HCT116 (cell line): ENCODE measurements at places on chromosomes 5 and 9. TPM values are rescaled to one million over a fixed set of nuclear protein-coding genes. Genes with fewer than 3 reads are reported as not detected.
A peak's percentile ranks its signal among the peaks of the same experiment; 100 is the strongest.

The PCDHGA2 gene
- not detected for total RNA-seq

GRCh38 chr5:65924366-65925043 is 1.9 kb upstream of the ERBIN start:
- no peak for DNase-seq

DNA sequence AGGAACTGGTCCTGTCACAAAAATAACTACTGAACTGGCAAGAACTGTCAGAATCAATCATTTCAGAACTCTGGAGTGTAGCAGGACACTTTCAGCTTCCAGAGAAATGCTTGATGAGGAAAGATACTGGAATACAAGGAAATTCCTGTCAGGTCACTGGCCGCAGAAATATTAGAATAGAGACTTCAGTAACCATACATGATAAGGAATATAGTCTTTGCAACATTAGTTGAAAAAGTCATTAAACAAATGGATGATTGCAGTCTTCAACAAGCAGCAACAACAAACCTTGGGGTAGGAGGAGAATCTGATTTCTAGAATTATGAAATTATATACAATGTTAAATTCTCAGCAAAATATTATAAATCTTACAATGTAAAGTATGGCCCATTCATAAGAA is 88.2 kb downstream of the CCDC192 start:
- DNase-seq = no peak

- DNase-seq = no peak
These were observed 235.0 kb downstream of the ROR2 start for GRCh38 chr9:91714874-91715615.

- no peak for DNase-seq
These were observed 161.1 kb upstream of the TBCA start for GRCh38 chr5:77937015-77937908.

GRCh38 chr9:101433229-101433628 is 2.3 kb downstream of the ALDOB start:
- no peak for DNase-seq

GRCh38 chr5:32541241-32541640 is 44.1 kb upstream of the SUB1 start:
- no peak for DNase-seq

- no peak for DNase-seq
These were observed 132.9 kb downstream of the SIL1 start for GRCh38 chr5:139065306-139065705.

- DNase-seq = no peak
These were observed 32.7 kb downstream of the PSD2 start for GRCh38 chr5:139828207-139828895.

DNA sequence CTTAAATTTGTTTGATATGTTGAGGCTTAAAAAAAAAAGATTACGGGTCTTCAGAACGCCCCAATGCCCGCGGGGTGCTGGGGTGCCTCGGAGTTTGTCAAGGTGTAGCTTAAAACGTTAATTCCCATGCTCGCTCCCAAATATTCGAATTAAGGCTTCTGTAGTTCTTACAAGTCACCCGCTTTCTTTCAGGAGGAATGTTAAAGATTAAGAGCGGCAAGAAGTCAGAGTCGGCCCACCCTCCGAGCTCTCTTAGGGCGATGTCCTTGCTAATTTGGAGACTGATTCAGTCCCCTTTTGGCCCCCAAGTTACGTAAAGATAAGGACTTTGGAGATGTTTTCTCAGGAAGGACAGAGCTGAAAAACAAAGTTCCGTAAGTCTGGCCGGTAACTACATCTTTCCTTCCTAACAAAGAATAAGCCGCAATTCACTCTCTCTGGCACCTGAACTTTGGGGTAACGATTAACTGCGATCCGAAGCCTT is 746 bp upstream of the NPM1 start:
- no peak for DNase-seq

DNA sequence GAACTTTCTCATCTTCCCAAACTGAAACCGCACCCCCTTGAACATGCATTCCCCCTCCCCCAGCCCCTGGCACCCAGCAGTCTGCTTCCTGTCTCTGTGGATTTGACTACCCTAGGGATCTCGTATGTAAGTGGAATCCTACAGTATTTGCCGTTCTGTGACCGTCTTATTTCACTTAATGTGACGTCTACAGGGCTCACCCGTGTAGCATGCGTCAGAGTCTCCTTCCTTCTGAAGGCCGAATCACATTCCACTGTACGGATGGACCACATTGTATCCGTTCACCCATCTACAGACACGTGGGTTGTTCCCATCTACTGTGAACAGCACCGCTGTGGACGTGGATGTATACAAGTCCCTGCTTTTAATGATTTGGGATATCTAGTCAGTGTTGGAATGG is 4.5 kb downstream of the PRRX2 start:
- DNase-seq = no peak

- no peak for DNase-seq
These were observed 619 bp upstream of the APC start for GRCh38 chr5:112737070-112737462.

DNA sequence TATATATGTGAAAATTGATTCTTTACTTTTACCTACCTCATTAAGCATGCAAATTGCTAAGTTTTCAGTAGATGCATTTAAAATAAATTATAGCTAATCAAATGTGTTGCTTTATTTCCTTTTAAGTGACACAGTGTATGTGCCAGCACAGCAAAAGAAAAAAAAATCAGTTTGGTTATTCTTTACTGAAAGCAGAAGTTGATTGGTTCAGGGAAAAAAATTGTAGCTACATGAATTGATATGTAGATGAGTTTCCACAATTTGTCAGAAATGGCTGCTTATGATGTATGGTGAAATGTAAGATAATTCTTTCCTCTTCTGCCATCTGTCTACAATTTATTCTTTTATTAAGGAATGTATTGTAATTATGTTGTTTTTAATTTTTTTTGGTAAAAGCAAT is 57.8 kb downstream of the PARP8 start:
- no peak for DNase-seq

GRCh38 chr5:75053054-75053303 is 621 bp upstream of the GCNT4 start:
- DNase-seq = no peak

DNA sequence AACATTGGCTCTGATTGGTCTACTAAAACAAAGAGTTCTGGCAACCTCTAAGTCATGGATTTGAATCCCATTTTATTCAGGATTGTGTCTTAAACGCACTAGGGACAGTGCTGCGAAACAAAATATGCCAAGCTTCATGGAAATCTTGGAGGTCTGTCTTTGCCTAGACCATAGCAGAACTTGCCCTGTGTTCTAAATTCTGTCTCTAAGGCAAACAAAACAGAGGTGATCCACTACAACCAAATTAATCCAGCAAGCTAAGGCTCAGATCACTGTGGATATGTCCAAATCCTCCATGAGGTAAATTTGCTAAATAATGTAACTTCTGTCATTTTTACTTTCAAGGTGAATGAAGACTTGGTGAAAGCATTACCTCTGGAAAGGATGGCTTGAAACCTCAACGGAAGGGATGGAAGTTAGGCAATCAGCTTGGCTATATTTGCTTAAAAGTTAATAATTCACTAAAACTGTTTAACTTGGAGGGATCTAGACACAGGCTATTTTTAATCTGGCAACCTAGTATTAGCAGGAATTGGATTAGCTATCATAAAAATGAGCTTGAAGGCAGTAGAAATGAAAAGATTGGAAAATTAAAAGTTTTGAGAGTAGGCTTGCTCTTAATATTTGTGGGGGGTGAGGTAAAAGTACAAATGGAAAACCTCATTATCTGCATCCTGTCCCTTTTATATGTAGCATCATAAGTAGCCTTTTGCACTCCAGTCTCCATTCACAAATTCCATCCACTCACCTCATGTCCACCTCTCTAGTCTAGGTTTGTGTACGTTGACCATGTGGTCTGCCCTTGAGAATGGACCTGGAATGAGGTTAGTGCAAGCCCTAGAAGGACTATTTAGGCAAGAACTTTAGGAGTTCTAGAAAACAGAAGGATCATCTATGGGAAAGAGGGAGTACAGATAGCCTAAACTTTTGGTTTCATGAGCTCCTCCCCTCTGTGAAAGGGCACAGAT is 176.2 kb downstream of the SMC2 start:
- DNase-seq = no peak

DNA sequence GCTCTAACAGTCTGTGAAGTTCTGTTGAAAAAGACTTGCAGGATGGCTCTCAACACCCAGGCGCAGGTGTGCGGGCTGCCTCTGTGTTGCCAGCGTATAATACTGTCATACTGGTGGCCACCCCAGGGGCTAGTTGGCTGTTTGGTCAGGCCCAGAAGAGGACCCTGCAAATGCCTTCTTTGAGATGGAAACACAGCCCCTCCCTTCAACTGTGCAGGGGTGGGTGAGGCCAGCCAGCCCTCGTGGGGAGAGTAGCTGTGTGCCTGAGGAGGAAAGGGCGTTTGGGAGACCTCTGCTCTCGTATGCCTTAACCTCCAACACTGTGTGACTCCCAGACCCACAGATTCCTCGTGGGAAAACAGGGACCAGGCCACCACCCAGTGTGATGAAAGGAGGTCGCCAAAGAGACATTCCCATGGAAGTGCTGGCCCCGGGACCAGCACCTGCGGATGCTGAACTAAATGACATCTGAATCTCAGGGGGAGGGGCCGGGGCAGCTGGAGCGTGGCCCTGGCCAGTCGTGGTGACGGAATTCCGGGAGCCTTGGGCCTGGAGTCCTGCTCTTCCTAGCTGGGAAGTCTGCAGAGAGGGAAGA is 11.3 kb upstream of the SCGB3A1 start:
- DNase-seq = no peak

- no peak for DNase-seq
These were observed 91.8 kb upstream of the ADRA1B start for GRCh38 chr5:159824188-159825161.

DNA sequence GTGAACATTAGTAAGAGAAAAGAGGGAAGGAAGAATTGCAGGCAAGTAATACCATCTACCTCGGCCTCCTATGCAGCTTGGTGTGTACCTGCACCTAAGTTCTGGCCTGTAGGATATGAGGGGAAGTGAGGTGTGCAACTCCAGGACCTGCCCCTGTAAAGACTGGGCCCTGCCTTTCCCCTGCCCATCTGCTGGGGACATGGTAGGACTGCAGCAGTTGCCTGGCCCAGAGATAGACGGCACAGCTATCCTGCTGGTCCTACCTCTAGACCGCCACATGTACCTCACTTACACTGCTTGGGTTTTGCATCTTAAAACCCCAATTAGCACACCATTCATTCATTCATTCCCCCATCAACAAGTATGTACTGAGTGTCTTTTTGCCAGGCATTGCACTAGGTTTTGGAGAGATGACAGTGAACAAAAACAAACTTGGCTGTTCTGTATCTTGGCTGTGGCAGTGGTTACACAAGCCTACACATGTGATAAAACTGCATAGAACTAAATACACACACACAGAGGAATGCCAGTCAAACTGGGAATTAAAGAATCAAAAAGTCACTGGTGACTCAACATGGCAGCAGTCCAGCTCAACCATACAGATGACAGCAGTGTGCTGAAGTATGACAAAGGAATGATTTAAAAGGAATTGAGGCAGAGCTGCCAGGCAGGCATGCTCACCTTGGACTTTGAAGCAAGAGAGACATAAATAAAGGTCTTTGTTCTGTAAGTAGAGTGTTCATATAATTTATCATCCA is 23.3 kb upstream of the MGAT1 start:
- DNase-seq = no peak

The FBXL7 gene
- total RNA-seq = 0.05 TPM

The NUP214 gene
- total RNA-seq = 35.5 TPM

DNA sequence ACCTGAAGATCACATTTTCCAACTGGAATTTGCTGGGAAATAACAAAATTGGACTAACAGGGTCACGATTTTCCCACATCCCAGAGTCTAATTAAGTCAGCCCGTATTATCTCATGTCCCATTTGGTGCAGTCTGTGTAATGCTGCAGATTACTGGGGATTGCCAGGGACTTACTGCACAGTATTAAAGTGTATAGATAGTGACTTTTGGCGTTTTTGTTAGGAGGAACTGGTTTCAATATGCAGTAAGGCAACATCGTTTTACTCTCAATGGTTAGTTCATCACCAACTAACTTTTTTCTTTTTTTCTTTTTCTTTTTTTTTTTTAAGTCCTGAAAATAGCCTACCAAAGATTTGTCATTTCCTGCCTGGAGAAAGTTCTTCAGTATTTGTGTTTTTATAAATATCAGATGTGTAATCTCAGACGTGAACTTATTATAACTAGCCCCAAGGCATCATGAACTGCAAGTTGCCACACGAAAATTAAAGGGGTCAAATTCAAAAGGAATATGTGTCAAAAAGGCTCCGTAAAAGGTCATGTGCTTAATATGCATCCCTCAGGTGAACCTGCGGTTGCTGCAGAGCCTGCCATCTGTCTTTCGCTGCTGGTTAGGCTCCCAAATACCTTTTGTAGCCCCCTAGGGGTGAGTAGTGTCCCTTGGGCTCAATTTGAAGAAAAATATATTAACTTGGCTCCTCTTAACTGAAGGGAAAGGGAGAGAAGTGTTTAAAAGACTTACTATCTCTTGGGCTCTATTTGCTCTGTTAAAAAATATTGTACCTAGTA is 176.7 kb upstream of the ADAMTSL1 start:
- DNase-seq = no peak

DNA sequence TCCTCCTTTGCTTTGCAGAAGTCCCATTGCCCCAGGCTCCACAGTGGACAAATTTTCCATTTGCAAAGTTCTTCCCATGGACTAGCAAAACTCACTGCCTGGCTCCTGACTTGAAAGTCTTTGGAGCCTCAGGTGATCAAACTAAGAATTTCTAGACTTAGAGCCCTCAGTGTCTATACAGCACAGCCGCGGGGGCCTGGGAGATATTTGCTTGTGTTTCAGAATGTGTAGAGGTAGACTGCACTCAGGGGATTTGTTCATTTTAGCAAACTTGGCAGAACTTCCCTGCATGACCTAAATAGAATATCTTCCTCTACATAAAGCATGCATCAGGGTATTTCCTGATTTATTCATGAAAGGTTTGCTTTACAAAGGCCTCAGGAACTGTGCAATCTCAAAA is 384.2 kb upstream of the ZNF462 start:
- no peak for DNase-seq

DNA sequence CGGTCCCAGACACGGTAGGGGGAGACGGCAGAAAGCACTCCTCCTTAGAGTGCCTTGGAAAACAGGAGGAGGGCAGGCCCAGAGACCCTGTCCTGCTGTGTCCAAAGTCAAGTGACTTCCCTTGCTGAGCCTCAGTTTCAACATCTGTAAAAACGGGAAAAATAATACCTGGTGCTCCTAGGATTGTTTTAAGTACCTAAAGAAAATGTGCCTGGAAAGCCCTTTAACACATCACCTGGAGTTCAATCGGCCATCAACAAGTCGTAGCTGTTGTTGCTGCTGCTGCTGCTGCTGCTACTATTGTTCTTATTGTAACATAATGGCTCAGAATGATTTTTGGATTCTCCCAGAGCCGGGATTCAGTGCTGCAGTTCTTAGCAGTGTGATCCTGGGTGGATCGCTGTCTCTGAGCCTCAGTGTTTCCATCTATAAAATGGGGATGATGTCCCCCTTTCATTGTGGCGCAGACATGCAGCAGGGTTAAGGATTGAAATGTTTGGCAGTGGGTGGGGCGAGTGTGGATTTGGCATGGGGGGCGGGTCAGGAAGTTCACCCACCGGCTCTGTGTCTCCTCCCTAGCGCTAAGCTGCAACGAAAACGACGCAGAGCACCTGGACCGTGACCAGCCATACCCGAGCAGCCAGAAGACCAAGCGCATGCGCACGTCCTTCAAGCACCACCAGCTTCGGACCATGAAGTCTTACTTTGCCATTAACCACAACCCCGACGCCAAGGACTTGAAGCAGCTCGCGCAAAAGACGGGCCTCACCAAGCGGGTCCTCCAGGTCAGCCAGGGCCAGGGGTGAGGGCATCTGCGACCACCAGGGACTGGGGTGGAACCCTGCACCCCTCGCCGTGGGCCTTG is 9.2 kb downstream of the LHX2 start:
- DNase-seq = no peak

GRCh38 chr5:1344975-1345838 is at the start of gene CLPTM1L:
CLPTM1L (minus strand) TSS chr5:1345099; CDS start chr5:1344841, 258 bp downstream.
- DNase-seq = peak; percentile 61

- no peak for DNase-seq
These were observed 195.9 kb downstream of the ASTN2 start for GRCh38 chr9:117218951-117219350.
